ENCODE measurements at places on chromosomes 6 and 20. TPM values are rescaled to one million over a fixed set of nuclear protein-coding genes. Genes with fewer than 3 reads are reported as not detected.
A peak's percentile ranks its signal among the peaks of the same experiment; 100 is the strongest.

The ASIP gene
- total RNA-seq, result not detected

The TGM3 gene
- total RNA-seq, result not detected

The RIPOR2 gene
- 13.8 TPM for total RNA-seq

The BTBD3 gene
- 50.3 TPM for total RNA-seq

The TAGAP gene
- 4.2 TPM for total RNA-seq

The SIRPA gene
- total RNA-seq, result 64.6 TPM

The LY6G6C gene
- not detected for total RNA-seq

The ZNF341 gene
- 3.3 TPM for total RNA-seq

The GINS1 gene
- total RNA-seq, result 0.33 TPM

The RAD21L1 gene
- not detected for total RNA-seq

The KDM1B gene
- 14.4 TPM for total RNA-seq

- DNase-seq, result no peak
- H3K4me1 ChIP-seq, result peaks cover 4% of the 10 kb centered on the region
- no peak overlapping the region for H3K27ac ChIP-seq
Observed at GRCh38 chr6:35294308-35294945, 3.2 kb upstream of the DEF6 start.

- H3K36me3 ChIP-seq, result no peaks in the 10 kb centered on the region
- peaks cover 4% of the 10 kb centered on the region for H3K4me1 ChIP-seq
- H3K4me3 ChIP-seq, result no peak overlapping the region
- peak overlapping the region; percentile 80 for H3K27ac ChIP-seq
- no peaks in the 10 kb centered on the region for H3K27me3 ChIP-seq
Observed at GRCh38 chr6:148242180-148242579, 100.5 kb upstream of the SASH1 start.

DNA sequence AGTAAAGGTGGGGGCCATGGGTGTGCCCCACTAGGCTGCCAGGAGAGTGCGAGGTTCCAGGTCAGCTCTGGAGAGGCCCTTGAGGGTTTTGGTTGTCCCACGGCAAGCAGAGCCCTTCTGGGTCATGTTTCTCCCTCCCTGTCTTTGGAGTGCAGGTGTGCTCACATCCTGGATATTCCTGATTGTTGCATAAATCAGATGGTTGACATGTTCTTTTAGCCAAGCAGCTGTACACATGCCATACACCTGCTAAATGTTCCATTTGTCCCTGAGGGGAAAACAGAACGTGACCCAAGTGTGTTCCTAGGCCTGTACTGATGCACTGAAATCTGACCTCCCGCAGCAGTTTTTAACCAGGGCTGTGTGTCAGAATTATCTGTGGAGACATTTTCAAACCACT, 77.5 kb upstream of the BEND3 start:
- no peaks in the 10 kb centered on the region for H3K4me1 ChIP-seq
- H3K27me3 ChIP-seq, result no peaks in the 10 kb centered on the region
- no peaks in the 10 kb centered on the region for H3K36me3 ChIP-seq
- no peak for DNase-seq

DNA sequence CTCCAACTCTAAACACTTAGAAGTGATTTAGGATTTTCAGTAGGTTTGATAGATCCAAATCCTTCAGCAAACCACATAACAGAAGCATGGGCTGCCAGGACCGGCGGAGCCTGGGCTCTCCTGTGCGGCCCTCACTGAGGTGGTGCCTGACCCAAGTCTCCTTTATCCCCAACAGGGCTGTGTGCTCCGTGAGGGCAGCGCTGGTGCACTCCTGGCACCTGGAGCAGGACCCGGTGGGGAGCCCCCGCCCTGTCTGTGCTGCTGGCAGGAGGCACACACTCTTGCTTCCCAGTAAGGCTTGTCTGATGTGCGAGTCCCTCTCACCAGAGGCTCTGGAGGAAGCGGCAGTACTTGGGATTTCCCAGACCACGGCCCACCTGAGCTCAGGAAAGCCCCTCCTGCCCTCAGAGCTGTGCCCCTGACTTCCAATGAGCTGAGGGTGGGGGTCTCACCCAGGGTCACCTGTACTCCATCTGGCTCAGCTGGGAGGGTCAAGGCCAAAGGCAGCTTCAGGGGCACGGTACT, 56.2 kb downstream of the PYGB start:
- H3K27me3 ChIP-seq, result no peaks in the 10 kb centered on the region
- H3K27ac ChIP-seq, result no peak overlapping the region
- no peaks in the 10 kb centered on the region for H3K4me1 ChIP-seq
- no peak overlapping the region for H3K4me3 ChIP-seq
- H3K36me3 ChIP-seq, result no peaks in the 10 kb centered on the region

- H3K4me3 ChIP-seq, result no peak overlapping the region
- DNase-seq, result no peak
- H3K4me1 ChIP-seq, result no peaks in the 10 kb centered on the region
Observed at GRCh38 chr6:38164131-38164481, 344.6 kb downstream of the ZFAND3 start.

GRCh38 chr6:9025228-9025627, 589.9 kb upstream of the SLC35B3 start:
- DNase-seq, result no peak
- no peak overlapping the region for H3K4me3 ChIP-seq

- no peaks in the 10 kb centered on the region for H3K27me3 ChIP-seq
- H3K4me1 ChIP-seq, result no peaks in the 10 kb centered on the region
- DNase-seq, result no peak
- peak overlapping the region; percentile 53 for H3K27ac ChIP-seq
- no peaks in the 10 kb centered on the region for H3K36me3 ChIP-seq
Observed at GRCh38 chr6:52725535-52726192, 37.6 kb downstream of the GSTA2 start.

- no peaks in the 10 kb centered on the region for H3K36me3 ChIP-seq
- H3K27ac ChIP-seq, result no peak overlapping the region
- no peak overlapping the region for H3K4me3 ChIP-seq
- no peak for DNase-seq
- no peaks in the 10 kb centered on the region for H3K27me3 ChIP-seq
Observed at GRCh38 chr6:40874495-40874894, 164.5 kb downstream of the UNC5CL start.

- H3K27me3 ChIP-seq, result no peaks in the 10 kb centered on the region
- H3K4me3 ChIP-seq, result no peak overlapping the region
Observed at GRCh38 chr6:11277275-11278206, 45.1 kb upstream of the NEDD9 start.

DNA sequence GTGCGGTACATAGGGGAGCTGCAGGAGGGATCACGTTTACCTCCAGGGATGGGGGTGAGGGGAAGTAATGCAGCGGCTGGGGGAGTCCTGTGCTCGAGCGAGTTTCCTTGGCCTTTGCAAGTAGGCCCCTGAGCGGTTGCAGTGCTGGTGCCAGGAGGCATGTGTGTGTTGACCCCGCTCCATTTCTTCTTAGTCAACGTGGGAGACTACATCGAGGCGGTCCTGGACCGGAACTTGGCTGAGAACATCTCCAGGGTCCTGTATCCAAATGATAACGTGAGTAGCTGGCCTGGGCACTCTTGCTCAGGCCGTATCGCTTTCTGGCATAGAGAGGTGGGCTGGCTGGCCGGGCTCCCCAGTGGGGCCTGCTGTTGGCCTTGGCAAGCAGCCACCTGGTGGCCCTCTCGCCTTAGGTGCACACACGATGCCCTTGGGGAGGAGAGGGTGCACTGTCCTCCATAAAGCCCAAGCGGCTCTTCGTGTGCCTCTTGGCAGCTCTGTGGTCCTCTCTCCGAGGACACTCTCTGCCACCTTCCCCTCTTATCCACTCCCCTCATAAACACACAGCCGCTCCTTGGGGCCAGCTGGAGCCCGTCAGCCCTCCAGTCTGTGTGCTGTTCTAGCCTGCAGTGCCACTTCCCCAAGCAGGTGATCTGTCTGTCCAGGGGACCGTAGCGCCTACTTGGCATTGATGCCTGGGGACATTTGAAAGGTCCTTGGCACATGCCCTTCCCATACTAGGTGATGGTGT, 29.3 kb downstream of the PYGB start:
- H3K27me3 ChIP-seq, result no peaks in the 10 kb centered on the region
- DNase-seq, result peak; percentile 37
- no peak overlapping the region for H3K27ac ChIP-seq
- no peak overlapping the region for H3K4me3 ChIP-seq
- H3K36me3 ChIP-seq, result peaks cover 4% of the 10 kb centered on the region

DNA sequence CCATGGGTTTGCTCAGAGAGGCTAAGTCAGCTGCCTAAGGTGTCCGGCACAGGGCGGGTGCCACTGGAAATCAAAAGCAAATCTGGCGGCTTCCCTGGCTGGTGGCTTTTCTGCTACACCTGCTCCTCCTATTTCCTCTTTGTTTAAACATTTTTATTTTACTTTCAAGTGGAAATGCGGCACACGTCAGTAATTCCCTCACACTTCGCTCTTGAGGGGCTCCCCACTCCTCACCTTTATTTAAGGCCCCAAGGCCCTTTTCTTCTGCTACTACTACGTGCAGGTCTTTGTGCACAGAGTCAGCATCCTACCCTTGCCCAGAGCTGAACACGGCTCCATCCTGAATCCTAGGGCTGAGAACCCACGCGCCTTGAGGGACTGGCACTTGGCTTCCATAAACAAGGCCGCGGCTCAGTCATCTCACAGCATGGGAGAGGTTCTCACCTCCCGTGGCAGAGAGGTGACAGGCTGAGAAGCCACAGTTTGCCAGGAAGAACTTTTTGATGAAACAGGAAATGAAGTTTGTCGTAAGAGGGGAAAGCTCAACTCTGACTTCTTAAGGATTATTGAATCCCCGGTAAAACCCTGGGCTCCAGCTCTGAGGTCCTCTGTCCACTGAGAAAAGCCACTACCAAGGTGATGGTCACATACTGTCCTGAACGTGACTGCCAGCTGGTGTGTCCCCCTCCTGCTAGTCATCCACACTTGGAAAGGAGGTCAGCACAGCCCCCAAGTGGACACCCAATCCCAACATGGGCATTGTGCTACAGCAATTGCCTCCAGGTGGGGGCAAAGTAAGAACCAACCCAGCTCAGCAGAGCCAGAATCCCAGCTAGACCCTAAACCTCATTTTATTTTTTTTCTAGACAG, 48.0 kb downstream of the NFATC2 start:
- no peaks in the 10 kb centered on the region for H3K36me3 ChIP-seq
- H3K27me3 ChIP-seq, result no peaks in the 10 kb centered on the region
- H3K4me1 ChIP-seq, result no peaks in the 10 kb centered on the region
- H3K4me3 ChIP-seq, result no peak overlapping the region
- no peak overlapping the region for H3K27ac ChIP-seq

GRCh38 chr6:168133168-168133561, 54.2 kb upstream of the FRMD1 start:
- no peaks in the 10 kb centered on the region for H3K36me3 ChIP-seq
- H3K4me3 ChIP-seq, result peak overlapping the region; percentile 28
- peak; percentile 15 for DNase-seq
- no peak overlapping the region for H3K27ac ChIP-seq
- no peaks in the 10 kb centered on the region for H3K27me3 ChIP-seq

- no peaks in the 10 kb centered on the region for H3K36me3 ChIP-seq
- no peak for DNase-seq
Observed at GRCh38 chr6:38259736-38260135, 380.0 kb downstream of the BTBD9 start.

DNA sequence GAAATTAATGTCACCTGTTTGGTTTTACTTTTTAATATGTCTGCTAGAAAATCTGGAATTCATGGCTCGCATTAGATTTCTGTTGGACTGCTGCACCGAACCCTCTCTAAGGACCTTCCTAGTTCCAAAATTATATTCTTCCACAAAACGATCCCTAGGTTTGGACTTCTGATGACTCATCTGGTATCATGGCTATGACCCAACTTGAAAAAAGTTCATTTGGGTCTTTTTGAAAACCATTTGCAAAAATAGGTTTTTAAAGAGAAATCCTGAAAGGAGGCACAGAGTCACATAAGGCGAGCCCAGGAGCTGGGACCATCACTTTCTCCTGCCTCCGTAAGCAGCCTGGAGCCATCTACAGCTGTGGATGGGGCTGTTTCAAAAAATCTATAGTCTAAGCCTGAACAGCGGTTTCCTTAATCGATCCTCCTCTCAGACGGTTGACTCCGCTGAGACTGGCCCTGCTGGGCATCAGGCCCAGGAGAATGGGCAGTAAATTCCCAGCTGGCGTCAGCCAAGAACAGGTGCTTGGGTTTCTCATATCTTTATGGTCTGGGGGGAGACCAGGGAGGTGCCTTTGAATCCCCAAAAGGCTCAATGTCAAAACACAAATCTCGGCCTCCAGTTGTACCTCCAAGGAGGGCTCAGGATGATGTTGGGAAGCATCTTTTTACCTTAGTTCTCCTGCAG, 44.6 kb downstream of the SLC24A3 start:
- DNase-seq, result no peak
- H3K4me3 ChIP-seq, result no peak overlapping the region
- no peaks in the 10 kb centered on the region for H3K27me3 ChIP-seq
- H3K4me1 ChIP-seq, result no peaks in the 10 kb centered on the region
- no peak overlapping the region for H3K27ac ChIP-seq

DNA sequence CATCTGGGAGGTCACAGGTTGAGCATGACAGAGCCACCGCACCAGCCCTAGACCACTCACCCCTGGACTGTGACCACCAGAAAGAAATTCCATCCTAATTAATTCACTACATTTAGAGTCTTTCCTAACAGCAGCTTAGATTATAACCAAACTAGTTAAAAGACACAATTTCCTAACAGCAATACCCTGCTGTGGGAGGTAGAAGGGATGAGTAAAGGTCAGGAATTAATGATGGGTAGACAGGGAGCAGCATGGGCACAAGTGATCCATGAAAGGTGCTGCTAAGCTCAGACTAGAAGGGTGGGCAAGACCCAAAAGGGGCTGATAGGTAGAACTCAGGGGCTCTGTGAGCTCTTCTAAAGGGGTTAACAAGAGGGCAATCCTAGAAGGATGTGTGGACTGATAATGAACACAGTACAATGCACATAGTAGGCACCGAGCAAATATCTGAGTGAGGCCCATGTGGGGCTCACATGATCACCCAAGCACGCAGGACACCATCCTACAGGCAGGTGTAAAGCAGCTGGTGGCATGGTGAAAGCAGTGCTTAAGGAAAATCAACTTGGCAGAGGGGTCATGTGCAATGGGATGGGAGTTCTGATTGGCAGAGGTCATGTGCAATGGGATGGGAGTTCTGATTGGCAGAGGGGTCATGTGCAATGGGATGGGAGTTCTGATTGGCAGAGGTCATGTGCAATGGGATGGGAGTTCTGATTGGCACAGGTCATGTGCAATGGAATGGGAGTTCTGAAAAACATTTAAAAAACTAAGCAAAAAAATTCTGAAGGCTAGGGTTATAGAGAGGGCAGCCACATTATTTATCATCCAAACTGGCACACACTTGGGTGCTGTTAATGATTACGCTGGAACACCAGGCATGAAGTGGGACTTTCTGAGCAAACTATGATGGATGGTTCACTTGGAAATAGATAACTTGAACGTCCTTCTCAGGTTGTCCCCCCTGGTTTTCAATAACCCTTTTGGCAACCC, 188.2 kb upstream of the FOXQ1 start:
- no peaks in the 10 kb centered on the region for H3K36me3 ChIP-seq
- no peak for DNase-seq
- no peak overlapping the region for H3K27ac ChIP-seq
- H3K4me3 ChIP-seq, result no peak overlapping the region
- H3K27me3 ChIP-seq, result no peaks in the 10 kb centered on the region

GRCh38 chr6:166343150-166343487, 774 bp upstream of the SFT2D1 start:
- no peak for DNase-seq
- H3K4me1 ChIP-seq, result no peaks in the 10 kb centered on the region
- peak overlapping the region; percentile 95 for H3K27ac ChIP-seq
- H3K36me3 ChIP-seq, result no peaks in the 10 kb centered on the region
- H3K27me3 ChIP-seq, result no peaks in the 10 kb centered on the region
